ENCODE measurements at places on chromosomes 11 and 22. TPM values are rescaled to one million over a fixed set of nuclear protein-coding genes. Genes with fewer than 3 reads are reported as not detected.

DNA sequence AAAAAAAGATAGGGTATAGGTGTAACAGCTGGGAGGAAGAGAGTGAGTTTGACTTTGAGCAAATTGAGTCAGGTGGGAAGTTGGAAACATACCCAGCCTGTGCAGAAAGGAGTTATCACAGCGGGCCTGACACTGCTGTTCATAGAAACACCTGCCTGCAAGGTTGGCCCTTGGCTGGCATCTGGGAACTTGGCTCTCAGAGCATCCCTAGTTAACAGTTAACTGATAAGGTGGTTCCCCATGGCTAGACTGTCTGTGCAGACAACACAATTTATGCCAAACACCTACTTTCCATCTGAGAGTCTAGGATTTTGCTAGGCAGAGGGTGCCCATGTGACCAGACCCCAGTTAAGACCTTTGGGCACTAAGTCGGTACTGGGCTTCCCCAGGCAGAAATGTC is 31.4 kb downstream of the ADAMTS8 start:
- DNase-seq = no peak

DNA sequence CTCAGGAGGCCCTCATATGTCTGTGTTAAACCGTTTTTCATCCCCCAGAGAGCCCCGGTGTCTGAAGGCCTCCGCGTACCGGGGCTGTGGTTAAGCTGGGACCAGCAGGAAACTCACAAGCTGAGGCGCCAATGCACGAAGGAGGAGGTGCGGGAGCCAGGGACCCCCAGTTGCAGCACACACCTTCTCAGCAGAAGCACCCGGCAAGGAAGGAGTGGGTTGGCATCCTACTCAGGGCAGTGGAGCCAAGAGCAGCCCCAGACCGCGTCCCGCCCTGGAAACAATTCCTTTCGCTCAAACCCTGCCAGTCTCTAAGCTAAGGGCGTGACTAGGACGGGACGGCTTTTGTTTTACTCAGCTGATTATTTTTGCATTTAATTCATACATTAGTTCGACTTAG is 726.9 kb downstream of the BRD1 start:
- DNase-seq = no peak

DNA sequence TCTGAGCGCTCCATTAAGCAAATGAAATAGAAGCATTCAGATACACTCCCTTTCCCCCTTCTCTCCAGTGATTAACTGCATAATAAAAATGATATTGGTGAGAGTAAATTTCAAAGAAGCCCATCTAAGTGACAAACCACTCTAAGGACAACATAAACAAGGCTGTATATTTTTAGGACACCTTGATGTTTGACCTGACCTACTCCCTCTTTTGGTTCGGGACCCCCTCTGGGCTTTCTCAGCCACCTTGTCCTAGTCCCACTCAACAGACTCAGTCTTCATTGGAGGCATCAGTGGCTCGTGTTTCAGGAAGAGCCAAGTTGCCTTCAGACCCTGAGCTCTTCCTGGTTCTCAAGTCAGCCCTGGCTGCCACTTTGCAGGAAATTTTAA is 182.3 kb upstream of the NCAM1 start:
- DNase-seq = no peak

Gene TECTA
- total RNA-seq = 0.17 TPM

Data from Daoy (cell line).